ENCODE measurements at places on chromosomes 2 and 18.

DNA sequence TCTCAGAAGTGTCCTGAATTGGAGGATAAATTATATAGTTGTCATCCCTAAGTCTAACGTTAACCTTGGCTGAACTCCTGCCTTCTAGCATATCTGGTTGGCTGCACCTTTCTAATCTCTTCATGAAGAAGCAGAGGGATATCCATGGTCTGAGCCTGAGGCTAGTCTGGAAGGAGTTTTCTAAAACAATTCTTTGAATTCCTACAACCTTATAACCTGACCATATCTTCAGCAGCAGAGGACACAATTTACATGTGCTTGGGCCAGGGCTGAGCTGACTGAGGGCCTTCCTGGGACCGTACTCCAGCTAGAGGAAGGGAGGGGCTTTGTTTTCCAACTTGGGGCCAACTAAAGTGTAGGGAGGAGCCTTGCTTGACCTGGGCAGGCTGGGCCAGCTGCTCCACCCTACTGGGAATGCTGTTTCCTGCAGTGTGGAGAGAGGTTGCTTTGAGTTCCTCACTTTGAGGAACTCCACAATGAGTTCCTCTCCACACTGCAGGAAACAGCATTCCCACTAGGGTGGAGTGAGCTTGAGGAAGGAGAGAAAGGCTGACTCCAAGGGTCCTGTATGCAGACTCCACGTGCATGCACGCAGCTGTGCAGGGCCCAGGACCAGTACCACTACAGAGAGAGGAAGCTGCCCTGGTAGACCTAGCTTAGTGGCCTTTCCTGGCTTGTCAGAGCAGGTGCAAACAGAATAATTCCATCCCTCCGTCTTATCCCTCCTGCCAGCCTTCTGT, 19.6 kb downstream of the CEP68 start:
- DNase-seq, result peak; percentile 49

GRCh38 chr2:209973328-209973727, 29.1 kb upstream of the RPE start:
- no peak for DNase-seq

- DNase-seq, result no peak
Measured at GRCh38 chr2:28437918-28438317, 45.3 kb downstream of the FOSL2 start.

DNA sequence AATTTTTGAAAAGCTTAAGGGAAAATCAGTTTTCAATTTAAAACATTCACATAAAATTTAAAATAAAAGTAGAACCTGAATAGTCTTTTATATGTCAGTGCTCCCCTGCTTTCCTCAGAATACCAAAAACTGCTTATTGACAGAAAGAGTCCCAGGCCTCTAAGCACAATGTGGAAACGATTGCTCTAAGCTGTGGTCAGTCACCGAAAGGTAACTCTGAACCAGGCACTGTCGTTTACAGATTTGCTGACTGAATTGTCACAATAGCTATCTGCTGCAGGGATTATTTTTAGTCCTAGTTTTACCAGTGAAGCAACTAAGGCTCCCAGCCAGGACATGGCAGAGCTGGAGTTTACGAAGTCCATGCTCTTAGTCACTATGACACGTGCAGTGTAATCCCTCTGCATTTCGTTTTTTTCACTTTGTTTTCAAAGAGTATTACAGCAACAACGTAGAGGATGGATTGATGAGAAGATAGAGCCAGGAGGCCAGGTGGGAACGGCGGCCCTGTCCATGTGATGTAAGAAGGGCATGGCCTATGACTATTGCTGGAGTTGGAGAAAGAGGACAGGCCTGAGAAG, 28.1 kb upstream of the TMEM247 start:
- no peak for DNase-seq

- DNase-seq, result no peak
Measured at GRCh38 chr2:223081789-223082188, 29.8 kb downstream of the KCNE4 start.

DNA sequence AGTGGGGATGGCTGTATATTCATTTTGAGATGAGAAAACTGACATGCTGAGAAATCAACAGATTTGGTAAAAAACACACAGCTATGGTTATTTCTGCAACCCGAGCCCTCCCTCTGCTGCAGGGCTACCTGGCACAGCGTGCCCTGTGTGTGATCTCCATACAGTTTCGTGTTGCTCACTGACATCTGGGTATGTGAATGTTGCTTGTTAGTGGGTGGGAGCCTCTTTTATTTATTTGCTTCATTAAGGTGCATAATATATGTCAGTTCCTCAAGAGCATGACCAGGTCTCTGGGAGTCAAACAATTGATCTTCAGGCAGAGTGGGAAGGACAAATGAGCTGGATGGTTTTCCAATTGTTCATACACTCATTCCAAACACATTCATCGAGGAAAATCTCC, 139.1 kb upstream of the FHL2 start:
- no peak for DNase-seq

DNA sequence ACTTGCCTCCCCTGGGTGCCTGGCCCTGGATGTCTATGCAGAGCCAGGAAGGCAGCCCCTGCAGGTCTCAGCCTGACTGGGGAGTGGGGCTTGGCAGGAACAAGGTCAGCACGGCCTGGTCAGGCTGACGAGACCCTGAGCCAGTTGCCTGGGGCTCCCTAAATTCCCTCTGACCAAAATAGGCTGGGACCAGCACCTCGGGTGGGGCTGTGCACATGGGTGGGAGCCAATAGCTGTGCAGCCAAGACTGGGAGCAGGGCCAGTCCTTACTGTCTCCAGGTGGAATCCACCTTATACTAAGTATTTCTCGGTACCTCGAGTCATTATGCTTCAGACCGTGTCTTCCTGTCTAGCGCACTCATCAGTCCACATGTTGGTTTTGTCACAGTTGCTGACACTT, 11.4 kb upstream of the IL1R2 start:
- DNase-seq, result no peak

DNA sequence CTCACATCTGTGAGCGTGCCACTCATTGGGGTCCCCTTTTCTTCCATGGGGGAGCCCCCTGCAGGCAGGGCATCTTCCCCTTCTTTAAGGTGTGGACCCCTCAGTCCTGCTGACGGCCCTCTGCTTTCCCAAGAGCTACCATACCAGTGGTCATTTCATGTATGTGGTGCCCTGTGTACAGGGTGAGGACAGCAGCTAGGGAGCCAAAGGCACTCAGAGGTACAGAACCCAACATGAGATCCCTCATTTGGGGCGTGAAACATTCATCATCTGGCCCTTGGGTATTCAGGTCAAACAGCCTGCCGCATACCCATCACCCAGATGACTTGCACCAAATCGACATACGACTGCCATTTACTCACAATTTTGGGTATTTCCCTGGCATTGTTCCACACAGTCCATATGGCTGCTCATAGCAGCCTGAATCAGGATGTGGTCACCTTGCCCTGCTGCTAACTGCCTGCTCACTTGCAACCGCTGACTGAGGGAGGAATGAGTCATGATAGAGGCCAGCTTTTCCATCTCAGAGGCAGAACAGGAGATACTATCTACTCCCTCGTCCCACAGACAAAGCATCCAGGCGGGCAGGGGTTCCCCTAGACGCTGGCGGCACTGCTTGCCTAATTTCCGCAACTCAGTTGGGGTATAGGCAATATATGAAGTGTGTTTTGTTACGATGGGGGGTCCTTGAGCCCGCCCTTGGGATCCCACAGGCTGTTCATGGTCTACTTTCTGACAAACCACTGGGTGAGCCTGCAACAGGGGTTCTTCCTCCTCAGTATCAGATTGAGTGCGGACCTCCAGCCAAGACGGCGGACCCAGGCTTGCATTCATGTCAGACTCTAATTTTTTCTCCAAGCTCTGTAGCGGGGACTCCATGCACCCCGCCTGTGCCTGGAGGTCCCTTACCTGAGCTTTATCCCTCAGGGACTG, 228.6 kb downstream of the SATB2 start:
- DNase-seq, result no peak

Measured in left ventricle myocardium inferior (tissue), 1 donor.